ENCODE measurements at places on chromosomes 3 and 15. TPM values are rescaled to one million over a fixed set of nuclear protein-coding genes. Genes with fewer than 3 reads are reported as not detected.

The TRH gene
- not detected for total RNA-seq

The SHF gene
- 2.6 TPM for total RNA-seq

The LTK gene
- 0.22 TPM for total RNA-seq

The GPR149 gene
- total RNA-seq: not detected

The TF gene
- 0.63 TPM for total RNA-seq

The MST1R gene
- 0.61 TPM for total RNA-seq

The VIPR1 gene
- total RNA-seq: 1.8 TPM

The PAK6 gene
- 0.56 TPM for total RNA-seq
